Activated CD8-positive, alpha-beta memory T cell treated with anti-CD3 and anti-CD28 coated beads, Interleukin-2, amount 10 ng/mL, durations not matched to agents 7 days and 5 days (primary cell): ENCODE measurements at places on chromosomes 1 and 21. TPM values are rescaled to one million over a fixed set of nuclear protein-coding genes. Genes with fewer than 3 reads are reported as not detected.

Gene TPTE
- not detected for total RNA-seq

- H3K36me3 ChIP-seq, result no peaks in the 10 kb centered on the region
- no peak overlapping the region for H3K27ac ChIP-seq
- no peaks in the 10 kb centered on the region for H3K4me1 ChIP-seq
- H3K4me3 ChIP-seq, result no peak overlapping the region
Observed at GRCh38 chr1:75014250-75014649, 119.9 kb upstream of the LHX8 start.

- no peak overlapping the region for H3K4me3 ChIP-seq
- no peak for DNase-seq
- H3K27ac ChIP-seq, result no peak overlapping the region
- H3K27me3 ChIP-seq, result no peaks in the 10 kb centered on the region
- peaks cover 58% of the 10 kb centered on the region for H3K4me1 ChIP-seq
Observed at GRCh38 chr1:32142446-32143301, 34.8 kb downstream of the KPNA6 start.

- DNase-seq, result no peak
- no peaks in the 10 kb centered on the region for H3K36me3 ChIP-seq
- H3K27ac ChIP-seq, result no peak overlapping the region
Observed at GRCh38 chr1:39680751-39681150, 8.8 kb upstream of the NT5C1A start.

DNA sequence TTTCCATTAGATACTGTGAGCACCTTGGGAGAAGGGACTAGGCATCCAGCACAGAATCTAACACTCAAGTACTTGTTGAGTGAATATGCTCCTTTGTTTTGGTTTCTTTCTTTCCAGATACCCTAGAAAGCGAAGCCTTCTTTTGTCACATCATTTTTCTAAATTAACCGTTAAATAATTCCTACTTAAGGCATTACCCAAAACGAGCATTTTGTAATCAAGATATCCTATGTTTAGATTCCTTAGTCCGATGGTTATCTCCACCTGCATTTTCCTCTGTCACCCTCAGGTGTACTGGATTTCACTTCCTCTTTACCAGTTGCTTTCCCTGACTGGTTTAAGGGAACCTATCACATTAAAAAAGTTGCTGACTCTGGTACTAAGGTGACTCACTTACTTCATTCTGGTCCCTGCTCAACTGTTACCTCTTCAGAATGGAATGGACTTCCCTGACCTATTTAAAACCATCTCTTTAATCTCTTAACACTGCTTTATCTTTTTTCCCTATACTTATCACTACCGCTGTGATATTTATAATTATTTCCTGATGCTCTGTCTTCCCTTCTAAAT lies 3.2 kb downstream of the B3GALNT2 start:
- H3K27me3 ChIP-seq, result no peaks in the 10 kb centered on the region
- peaks cover 18% of the 10 kb centered on the region for H3K4me1 ChIP-seq
- H3K27ac ChIP-seq, result no peak overlapping the region
- no peak overlapping the region for H3K4me3 ChIP-seq
- DNase-seq, result no peak
- H3K36me3 ChIP-seq, result peaks cover 3% of the 10 kb centered on the region

- no peak overlapping the region for H3K27ac ChIP-seq
- no peak overlapping the region for H3K4me3 ChIP-seq
- no peaks in the 10 kb centered on the region for H3K4me1 ChIP-seq
- DNase-seq, result peak; percentile 19
Observed at GRCh38 chr1:203086992-203087763, 1.4 kb upstream of the MYOG start.

DNA sequence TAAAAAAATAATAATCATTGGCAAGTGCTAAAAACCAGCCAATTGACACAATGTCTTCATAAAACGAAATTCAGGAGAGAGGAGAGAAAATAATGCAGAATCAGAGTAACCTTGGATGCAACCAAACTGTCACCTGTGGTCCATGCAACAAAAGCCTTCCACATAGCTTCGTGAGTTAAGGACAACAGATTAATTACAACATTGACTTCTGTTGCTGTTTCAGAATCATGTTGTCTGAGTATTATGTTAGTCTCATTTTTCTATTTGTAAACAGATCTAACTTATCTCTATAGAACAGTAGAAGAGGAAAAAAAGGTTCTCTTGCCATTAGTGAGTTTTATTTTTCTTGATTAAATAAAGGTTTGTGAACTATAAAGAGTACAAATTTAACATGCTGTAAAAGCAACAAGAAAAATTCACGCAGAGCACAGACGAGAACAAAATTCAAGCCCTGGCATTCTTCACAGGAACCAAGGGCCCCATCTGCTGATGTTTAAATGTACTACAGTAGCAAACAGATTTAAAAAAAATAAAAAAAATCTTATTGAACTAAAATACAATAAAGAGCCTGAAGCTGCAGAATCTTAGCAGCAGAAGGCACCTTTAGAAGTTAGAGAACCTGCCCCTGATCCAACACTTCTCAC lies 381.1 kb upstream of the PKN2 start:
- no peak overlapping the region for H3K4me3 ChIP-seq
- H3K4me1 ChIP-seq, result no peaks in the 10 kb centered on the region
- no peaks in the 10 kb centered on the region for H3K27me3 ChIP-seq
- no peaks in the 10 kb centered on the region for H3K36me3 ChIP-seq
- no peak overlapping the region for H3K27ac ChIP-seq
